ENCODE measurements at places on chromosomes 4 and X.

DNA sequence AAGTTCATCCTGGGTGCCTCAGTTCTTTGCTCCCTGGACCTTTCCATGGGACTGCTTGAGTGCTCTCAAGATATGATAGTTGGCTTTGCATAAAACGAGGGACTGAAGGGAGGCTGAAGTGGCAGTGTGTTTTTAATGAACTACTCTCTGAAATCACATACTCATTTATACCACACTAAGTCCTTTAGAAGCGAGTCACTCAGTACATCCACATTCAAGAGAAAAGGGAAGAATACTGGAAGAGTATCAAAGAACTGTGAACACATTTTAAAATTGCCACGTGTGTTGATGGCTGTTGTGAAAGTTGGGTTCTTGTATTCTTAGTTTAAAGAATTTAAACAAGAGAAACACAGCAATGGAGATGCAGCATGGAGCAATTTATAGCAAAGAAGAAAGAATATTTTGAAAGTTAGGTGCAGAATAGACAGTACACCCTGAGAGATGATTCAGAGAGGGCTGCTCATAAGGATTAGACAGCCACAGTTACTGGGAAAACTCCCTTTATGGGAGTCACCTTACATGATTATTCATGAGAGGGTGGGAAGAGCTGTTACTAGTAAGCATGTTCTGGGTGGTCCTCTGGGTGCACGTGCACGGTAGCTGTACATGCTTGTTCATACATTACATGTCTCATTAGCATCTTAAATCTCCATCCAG lies 380.7 kb downstream of the ADGRL3 start:
- H3K27me3 ChIP-seq, result no peaks in the 10 kb centered on the region
- no peaks in the 10 kb centered on the region for H3K4me1 ChIP-seq
- no peak for DNase-seq
- H3K4me3 ChIP-seq, result no peak overlapping the region

GRCh38 chr4:145083891-145084605 lies 13.9 kb downstream of the ANAPC10 start:
- DNase-seq, result no peak
- H3K4me3 ChIP-seq, result no peak overlapping the region
- no peaks in the 10 kb centered on the region for H3K36me3 ChIP-seq
- no peaks in the 10 kb centered on the region for H3K4me1 ChIP-seq

GRCh38 chr4:74205046-74205445 lies 47.1 kb downstream of the MTHFD2L start:
- peaks cover 2% of the 10 kb centered on the region for H3K4me1 ChIP-seq
- no peaks in the 10 kb centered on the region for H3K27me3 ChIP-seq
- H3K36me3 ChIP-seq, result no peaks in the 10 kb centered on the region

- no peaks in the 10 kb centered on the region for H3K27me3 ChIP-seq
- peaks cover 1% of the 10 kb centered on the region for H3K4me1 ChIP-seq
- no peaks in the 10 kb centered on the region for H3K36me3 ChIP-seq
- H3K27ac ChIP-seq, result peak within 1 kb of the TSS; percentile 100
- H3K4me3 ChIP-seq, result peak within 1 kb of the TSS; percentile 84
- DNase-seq, result peak; percentile 90
These were observed at the start of gene CAMK2D for GRCh38 chr4:113761620-113762185. Gene CAMK2D, minus strand, starts transcription at chr4:113761738. Its CDS starts 670 bp downstream, at chr4:113761068.

GRCh38 chrX:115491766-115492165 lies 69.2 kb upstream of the PLS3 start:
- H3K27me3 ChIP-seq, result no peaks in the 10 kb centered on the region
- DNase-seq, result no peak
- no peaks in the 10 kb centered on the region for H3K4me1 ChIP-seq
- no peaks in the 10 kb centered on the region for H3K36me3 ChIP-seq

GRCh38 chr4:42533042-42533441 lies 123.9 kb downstream of the ATP8A1 start:
- H3K27me3 ChIP-seq, result no peaks in the 10 kb centered on the region
- H3K4me3 ChIP-seq, result no peak overlapping the region
- no peak for DNase-seq
- H3K36me3 ChIP-seq, result no peaks in the 10 kb centered on the region

GRCh38 chr4:16467061-16467460 lies 240.8 kb upstream of the TAPT1 start:
- no peak overlapping the region for H3K27ac ChIP-seq
- H3K36me3 ChIP-seq, result no peaks in the 10 kb centered on the region
- DNase-seq, result no peak
- no peaks in the 10 kb centered on the region for H3K4me1 ChIP-seq

- no peak overlapping the region for H3K27ac ChIP-seq
- no peaks in the 10 kb centered on the region for H3K27me3 ChIP-seq
- no peak overlapping the region for H3K4me3 ChIP-seq
- DNase-seq, result no peak
- H3K4me1 ChIP-seq, result peaks cover 10% of the 10 kb centered on the region
- H3K36me3 ChIP-seq, result no peaks in the 10 kb centered on the region
These were observed 33.4 kb downstream of the ADGRA3 start for GRCh38 chr4:22482250-22483127.

- no peaks in the 10 kb centered on the region for H3K36me3 ChIP-seq
- DNase-seq, result peak; percentile 33
- H3K4me3 ChIP-seq, result no peak overlapping the region
- no peak overlapping the region for H3K27ac ChIP-seq
- H3K27me3 ChIP-seq, result no peaks in the 10 kb centered on the region
These were observed 74.1 kb upstream of the STOX2 start for GRCh38 chr4:183831026-183831446.

GRCh38 chr4:8198906-8199593 lies at the start of gene SH3TC1:
Gene SH3TC1, plus strand, starts transcription at chr4:8199290. Its CDS starts 5,905 bp downstream, at chr4:8205195.
- no peaks in the 10 kb centered on the region for H3K36me3 ChIP-seq
- peak; percentile 84 for DNase-seq
- peaks cover 12% of the 10 kb centered on the region for H3K4me1 ChIP-seq
- no peaks in the 10 kb centered on the region for H3K27me3 ChIP-seq
- no peak within 1 kb of the TSS for H3K27ac ChIP-seq
- H3K4me3 ChIP-seq, result peak within 1 kb of the TSS; percentile 12

DNA sequence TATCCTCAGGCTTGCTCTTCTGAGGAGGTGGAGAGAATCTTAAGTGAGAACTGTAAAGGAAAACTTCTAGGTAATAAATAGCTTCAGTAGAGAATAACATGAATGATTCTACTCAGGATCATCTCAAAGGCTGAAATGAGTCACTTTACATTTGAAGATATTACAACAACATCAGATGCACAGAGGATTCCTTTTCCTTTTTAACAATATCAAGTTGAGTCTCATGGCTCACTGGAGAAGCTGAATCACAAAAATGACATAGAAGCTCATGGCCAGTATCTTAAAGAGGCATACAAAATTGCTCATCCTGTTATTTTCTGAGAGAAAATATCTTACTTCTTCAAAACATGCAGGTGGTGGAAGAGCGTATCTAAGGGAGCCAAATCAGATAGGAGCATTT lies 72.5 kb upstream of the EMCN start:
- H3K4me3 ChIP-seq, result no peak overlapping the region
- no peaks in the 10 kb centered on the region for H3K4me1 ChIP-seq
- no peaks in the 10 kb centered on the region for H3K36me3 ChIP-seq
- DNase-seq, result no peak
- H3K27me3 ChIP-seq, result no peaks in the 10 kb centered on the region

Data from ovary (tissue), 10 donors.